ENCODE measurements at places on chromosomes 2 and 18.

GRCh38 chr2:48264627-48265026 is 265.3 kb upstream of the STON1 start:
- DNase-seq: no peak

DNA sequence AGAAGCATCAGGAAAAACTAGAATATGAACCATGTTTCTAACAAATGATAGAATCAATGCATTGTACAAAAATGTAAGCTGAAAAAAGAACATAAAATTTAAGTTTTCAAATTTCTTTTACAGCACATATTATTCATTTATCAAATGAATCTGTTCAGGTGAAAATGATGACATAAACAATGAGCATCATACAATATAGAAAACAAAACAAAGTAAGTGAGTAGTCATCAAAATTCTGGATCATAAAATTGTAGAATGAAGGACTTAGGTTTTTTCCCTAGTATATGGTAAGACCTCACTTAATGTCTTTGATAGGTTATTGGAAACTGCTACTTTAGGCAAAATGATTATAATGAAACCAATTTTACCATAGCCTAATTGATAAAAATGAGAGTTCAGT is 427.0 kb upstream of the KCNH7 start:
- DNase-seq: no peak

GRCh38 chr2:48120759-48121242 is 214.5 kb upstream of the FBXO11 start:
- no peak for DNase-seq

GRCh38 chr18:77093586-77093985 is 39.0 kb downstream of the MBP start:
- DNase-seq: no peak

- DNase-seq: no peak
These were observed 669 bp downstream of the MARCHF7 start for GRCh38 chr2:159712929-159713420.

GRCh38 chr2:3001615-3002560 is 375.7 kb downstream of the EIPR1 start:
- no peak for DNase-seq

GRCh38 chr2:23388756-23389514 is 4.0 kb downstream of the KLHL29 start:
- DNase-seq: no peak

DNA sequence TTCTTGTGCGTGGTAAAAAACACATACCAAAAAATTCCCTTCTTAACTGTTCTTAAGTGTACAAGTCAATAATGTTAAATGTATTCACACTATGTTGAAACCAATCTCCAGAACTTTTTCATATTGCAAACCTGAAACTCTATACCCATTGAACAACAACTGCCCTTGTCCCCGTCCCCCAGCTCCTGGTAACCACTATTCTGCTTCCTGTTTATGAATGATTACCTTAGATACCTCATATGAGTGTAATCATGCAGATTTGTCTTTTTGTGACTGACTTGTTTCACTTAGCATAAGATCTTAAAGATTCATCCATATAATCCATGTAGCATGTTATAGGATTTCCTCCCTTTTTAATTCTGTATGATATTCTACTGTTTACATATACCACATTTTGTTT is 59.9 kb downstream of the NAT8 start:
- no peak for DNase-seq

- no peak for DNase-seq
These were observed 854 bp upstream of the MYO1B start for GRCh38 chr2:191244350-191244749.

- DNase-seq: no peak
These were observed 21.8 kb downstream of the SNED1 start for GRCh38 chr2:241020201-241020600.

DNA sequence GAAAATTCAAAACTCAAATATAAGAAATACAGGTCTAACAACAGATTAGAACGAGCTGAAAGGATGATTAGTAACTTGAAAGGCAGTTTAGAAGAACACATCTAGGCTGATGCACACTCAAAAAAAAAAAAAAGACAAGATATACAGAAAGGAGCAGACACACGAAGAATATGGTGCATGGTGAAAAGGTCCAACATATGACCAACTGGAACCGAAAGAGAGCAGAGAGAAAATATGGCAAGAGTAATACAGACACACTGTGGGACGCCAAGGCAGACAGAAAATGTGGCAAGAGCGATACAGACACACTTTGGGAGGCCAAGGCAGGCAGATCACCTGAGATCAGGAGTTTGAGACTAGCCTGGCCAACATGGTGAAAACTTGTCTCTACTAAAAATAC is 39.8 kb downstream of the NDUFA10 start:
- DNase-seq: no peak

- DNase-seq: no peak
These were observed 119.0 kb upstream of the FN1 start for GRCh38 chr2:215554689-215555498.

DNA sequence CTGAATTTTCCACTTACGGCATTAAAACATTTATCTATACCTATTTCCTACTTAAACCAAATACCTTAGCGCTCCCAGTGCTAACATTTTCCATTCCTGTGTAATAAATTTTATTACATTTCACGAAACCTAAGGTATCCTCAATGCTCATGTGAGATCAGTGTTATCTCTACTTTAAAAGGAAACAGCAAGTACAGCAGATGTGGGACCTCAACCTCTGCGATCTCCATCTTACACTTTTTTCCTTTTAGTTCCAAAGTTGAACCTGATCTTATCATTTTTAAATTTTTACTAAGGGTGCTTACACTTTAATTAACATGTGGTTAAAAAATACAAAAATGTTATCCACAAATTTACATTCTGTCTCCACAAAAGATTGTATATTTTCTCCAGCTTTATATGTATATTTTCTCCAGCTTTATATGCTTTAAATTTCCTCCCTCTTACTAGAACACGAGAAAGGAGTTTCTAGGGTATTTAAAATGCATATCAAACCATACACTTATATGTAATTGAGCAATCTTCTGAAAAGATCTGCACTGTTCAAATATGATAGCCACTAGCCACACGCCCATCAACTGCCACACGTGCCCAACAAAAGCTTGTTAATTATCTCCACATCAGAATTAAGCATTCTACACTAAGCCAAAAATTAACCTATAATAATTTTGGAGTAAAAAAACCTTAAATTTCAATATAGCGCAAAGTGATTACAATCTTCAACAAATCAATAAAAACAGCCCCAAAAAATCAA is 38.1 kb downstream of the MBOAT2 start:
- no peak for DNase-seq

GRCh38 chr2:6750411-6751158 is 115.1 kb downstream of the CMPK2 start:
- no peak for DNase-seq

DNA sequence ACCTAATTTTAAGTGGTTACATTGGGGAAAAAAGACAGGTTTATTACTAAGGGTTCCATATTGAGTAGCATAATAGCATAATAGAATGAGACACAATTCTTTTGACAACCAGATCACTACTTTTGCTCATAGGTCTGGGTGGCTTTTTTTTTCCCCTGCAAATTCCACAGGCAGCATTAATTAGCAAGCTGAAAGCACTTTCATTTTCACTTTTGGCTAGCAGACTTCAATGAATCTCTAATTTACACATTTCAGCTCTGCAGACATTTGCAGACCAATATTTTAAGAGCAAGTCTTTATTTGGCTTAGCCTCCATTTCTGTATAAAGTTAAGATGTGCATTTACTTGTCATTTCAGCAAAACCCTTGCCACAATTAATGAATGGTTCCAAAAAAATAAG is 185.5 kb downstream of the NOL4 start:
- DNase-seq: no peak

GRCh38 chr2:44671916-44672315 is 269.6 kb upstream of the SIX3 start:
- DNase-seq: no peak

All from NCI-H226 (cell line).